ENCODE measurements at places on chromosomes 5 and 9.
A peak's percentile ranks its signal among the peaks of the same experiment; 100 is the strongest.

GRCh38 chr9:84024041-84024575 is 43.5 kb downstream of the RMI1 start:
- DNase-seq: no peak

GRCh38 chr5:29715167-29715566 is 1478.3 kb upstream of the CDH6 start:
- DNase-seq: no peak

GRCh38 chr9:27391040-27391895 is 94.3 kb upstream of the EQTN start:
- DNase-seq: no peak

- DNase-seq: no peak
Measured at GRCh38 chr5:78242001-78242400, 52.5 kb downstream of the AP3B1 start.

DNA sequence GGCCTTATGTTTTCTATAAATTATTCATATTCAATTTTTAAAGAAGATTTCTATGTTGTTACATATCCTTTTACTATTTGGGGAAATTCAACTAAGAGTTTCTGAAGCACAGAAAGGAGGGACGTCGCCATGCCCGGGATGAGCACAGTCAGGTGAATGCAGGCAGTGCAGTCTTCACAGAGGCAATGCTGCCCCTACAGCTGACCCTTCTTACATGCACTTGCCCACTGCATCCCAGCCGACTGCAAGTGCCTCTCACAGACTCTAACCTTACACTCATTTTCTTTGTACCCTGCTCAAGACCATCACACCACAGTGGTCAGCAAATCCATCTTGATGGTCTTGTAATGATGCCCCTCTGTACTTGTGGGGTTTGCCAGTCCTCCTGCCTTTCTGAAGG is 73.8 kb downstream of the SHC3 start:
- no peak for DNase-seq

DNA sequence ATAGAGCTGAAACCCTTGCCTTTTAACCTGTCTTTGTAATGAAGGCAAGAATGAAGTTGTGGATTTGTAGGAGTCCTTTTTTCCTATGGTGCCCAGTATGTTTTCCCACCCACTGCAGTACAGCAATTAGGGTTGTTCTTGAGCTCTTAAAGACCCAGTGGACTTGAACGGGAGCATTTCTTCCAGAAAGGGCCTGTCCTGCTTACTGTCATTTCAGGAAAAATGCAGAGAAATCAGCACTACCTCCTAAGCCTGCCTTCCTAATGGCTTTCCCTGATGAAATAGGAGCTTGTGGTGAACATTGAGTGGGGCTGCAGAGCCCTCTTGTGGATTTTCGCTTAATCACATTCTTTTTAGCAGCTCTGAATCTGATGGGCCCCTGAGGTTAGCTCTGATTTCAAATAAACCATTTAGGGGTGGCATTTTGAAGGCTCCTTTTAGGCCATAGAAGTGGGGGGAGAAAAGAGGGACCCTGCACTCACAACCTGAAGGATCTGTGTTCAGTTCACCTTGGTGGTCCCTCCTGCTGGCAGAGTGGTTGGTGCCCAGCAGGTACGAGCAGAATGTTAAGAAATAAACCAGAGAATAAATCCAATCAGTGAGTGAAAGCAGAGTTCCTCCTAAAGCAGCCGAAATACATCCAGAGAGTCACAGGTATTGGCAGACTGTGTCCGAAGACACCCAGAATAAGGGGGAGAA is 188.0 kb upstream of the KLF9 start:
- peak; percentile 81 for DNase-seq

GRCh38 chr5:97181856-97182545 is 1.0 kb downstream of the RIOK2 start:
- no peak for DNase-seq

GRCh38 chr5:14156290-14156649 is 13.1 kb downstream of the TRIO start:
- DNase-seq: no peak

DNA sequence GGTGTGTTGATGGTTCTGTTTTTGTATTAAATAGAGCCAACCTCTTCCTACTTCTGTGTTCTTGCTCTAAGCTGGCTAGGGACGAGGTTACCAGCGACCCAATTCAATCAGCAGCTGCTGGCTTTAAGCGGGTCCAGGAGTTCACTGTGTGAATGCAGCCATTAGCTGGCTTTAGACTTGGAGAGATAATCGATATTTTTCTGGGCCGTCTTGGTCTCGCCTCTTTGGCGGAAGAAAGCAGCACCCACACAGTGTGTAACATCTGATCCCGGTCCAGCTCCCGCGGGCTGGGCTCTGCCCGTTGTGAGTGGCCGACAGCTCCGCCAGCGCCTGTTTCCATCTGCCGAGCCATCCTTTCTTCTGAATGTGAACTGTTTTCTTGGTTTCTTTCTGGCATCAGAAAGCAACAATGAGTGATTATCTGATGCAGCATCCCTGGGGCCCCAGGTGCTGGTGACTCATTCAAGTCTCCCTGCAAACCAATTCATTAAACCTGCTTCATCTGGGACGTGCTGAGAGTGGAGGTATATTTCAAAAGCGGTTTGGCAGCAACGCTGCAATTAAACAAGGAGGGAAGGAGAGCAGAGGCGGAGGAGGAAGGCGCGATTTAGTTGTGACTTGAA is 90.8 kb upstream of the IRX4 start:
- no peak for DNase-seq

DNA sequence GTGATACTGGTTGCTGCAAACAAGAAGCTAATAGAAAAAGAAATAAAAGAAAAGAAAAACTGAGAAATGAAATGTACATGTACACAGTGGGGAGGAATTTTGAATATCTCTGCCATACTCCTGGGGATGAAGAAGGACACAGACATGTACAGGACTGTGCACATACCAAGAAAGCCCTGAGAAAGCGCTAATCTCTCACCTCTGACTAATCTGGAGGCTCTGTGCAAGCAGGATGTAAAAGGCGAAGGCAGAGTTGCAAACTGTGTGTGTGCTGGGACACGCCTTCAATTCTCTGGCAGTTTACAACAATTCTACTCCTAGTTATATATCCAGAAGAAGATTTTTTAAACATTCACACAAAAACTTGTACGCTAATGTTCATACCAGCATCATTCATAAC is 211.4 kb downstream of the KIAA0825 start:
- no peak for DNase-seq

GRCh38 chr5:147925020-147925419 is 18.7 kb upstream of the C5orf46 start:
- no peak for DNase-seq

DNA sequence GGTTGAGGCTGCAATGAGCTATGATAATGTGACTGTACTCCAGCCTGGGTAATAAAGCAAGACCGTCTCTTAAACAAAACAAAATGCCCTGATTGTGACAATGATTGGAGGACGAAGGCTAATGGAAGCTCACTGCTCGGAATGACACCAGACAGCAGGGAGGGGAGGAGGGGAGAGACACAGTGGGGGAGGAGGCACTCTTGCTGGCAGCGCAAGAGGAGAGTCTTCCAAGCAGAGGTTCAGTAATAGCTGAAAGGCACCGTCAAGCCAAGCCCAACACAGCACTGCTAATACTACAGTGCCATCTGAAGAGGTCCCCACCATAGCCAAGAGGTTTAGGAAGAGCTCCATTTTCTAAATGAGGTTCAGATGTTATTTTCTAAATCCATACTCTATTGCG is 102.3 kb downstream of the GLDC start:
- no peak for DNase-seq

GRCh38 chr5:41196197-41196596 is 17.1 kb downstream of the C6 start:
- DNase-seq: no peak

GRCh38 chr5:177309351-177310191 is 2.1 kb downstream of the MXD3 start:
- peak; percentile 56 for DNase-seq

GRCh38 chr9:118438810-118439209 is 734.6 kb downstream of the TLR4 start:
- DNase-seq: no peak

DNA sequence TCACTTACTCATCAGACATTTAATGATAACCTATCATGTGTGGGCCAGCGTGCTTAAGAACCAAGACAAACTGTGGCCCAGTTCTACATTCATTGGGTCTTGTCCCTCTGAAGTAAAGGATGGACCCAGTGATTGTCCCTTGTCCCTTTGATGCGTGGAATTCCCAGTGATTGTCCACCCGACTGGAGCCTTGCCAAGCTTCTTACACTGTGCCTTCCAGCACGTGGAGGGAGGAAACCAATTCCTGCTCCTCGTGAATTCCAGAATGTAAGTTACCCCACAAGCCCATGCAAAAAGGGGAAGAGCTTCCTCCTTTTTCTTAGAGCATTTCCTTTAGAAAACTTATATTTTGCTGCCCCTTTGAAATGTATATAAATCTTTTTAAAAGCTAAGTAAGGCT is 7.9 kb downstream of the CKMT2 start:
- DNase-seq: no peak

DNA sequence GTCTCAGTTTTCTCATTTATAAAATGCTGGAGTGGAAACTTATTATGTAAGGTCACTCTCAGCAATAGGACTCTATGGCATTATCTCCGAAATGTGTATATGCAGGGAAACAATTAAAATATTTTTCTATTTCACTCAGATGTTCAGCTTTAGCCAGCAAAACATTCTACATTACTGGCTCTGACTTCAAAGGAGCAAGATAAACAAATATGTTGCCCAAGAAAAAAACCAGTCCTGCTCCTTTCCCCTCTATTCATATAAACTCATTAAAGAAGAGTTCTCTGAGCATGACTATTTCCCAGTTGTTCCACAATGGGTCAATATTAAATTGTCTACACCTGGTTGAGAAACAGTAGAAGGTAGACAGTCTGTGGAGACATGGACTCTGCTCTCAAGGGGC is 155.0 kb downstream of the NPR3 start:
- no peak for DNase-seq

DNA sequence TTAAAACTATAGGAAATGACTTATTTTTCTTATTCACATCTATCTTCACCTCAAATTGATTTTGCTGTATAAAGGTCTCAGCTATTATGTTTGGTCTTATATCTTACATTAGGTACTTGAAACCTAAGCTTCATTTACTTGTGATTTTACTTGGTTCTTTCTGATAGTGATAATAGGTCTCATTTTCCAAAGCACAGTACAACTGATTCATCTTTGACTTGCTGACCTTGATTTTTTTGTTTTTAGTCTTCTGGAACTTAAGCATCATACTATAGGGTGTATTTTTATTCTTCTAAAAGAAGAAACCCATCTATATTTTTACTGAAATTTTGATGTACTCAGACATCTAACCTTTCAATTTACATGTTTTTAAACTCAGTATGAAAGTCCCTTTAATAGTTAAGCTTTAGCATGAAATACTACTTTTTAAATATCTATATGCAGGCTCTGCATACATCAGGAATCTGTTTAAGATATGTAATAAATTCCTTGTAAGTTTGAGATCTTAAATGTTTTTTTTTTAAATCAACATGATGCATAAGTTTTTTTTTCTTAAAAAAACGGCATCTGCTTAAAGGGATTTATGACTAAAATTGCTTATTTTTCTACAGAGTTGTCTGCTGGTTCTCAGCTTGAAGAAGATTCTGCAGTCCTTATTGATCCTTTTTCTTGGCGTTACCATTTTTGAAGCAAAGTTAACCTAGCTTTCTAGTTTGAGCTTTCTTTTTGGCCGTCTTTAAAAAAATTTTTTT is 13.3 kb downstream of the MATR3 start:
- no peak for DNase-seq

- DNase-seq: peak; percentile 84
Measured at GRCh38 chr5:138724470-138725146, 28.6 kb upstream of the CTNNA1 start.

DNA sequence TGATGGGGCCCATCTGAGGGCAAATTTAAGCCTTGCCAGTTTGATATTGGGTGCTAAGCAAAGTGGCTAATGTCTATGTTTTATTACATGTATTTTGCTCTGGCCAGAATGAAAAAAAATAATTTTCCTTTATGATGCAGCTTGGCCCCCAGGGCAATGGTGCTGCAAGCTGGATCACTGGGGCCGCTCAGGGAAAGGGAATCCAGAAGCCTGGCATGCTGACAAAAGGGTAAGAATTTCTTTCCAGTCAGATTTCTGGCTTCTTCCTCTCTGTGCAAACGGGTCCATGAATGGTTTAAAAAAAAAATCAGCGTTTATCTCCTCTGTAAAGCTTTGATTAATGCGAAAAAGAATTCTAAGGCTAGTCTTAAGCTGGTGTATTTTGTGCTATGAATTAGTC is 138.4 kb downstream of the MAPKAP1 start:
- no peak for DNase-seq

DNA sequence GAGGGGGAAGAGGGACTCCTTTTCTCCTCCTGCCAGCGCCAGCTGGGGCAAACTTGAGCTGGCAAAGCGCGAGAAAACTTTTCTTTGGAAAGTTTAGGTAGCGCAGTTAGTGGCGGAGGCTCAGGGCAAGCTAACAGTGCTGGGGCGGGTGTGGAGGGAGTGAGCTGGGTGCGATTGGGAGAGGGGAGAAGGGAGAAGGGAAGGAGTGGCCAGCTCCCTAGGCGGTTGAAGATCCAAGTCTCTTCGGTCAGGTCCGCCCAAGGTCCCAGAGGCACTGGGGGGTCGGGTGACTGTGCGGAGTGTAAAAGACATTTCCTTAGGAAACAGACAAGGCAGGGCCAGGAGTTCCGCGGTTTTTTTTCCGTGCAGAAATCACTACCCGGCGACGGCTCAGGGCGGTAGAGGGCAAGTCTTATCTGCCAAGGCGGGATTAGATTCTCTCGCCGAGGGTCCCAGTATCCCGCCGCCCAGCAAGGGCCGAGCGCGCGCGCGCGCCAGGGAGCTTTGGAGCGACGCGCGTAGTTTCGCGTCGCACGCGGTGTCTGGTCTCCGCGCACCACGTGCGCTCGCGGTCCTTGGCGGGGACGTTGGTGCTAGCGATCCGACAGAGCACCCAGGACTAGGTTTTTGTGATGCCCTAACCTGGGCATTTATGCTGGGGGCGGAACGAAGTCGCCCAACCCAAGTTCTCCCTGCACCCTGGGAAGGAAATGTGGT is 33.6 kb upstream of the NFIB start:
- no peak for DNase-seq

DNA sequence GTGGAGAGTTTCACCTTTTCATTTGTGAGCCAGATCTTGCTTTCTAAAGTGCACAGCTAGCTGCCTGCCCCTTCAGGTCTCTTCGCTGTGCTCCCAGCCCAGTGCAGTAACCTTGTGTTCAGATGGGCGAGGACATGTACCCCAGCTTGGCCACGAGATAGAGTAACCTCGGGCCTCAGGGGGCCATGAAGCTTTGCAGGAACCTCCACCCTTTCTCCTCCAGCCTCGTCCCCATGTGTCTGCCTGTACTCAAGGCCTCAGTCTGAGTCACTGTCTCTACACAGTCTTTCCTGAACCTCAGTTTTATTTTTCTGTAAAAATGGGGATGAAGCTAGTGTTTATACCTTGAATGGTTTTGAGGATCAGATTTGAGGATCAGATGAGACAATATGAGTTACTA is 37.9 kb downstream of the ERGIC1 start:
- DNase-seq: no peak

DNA sequence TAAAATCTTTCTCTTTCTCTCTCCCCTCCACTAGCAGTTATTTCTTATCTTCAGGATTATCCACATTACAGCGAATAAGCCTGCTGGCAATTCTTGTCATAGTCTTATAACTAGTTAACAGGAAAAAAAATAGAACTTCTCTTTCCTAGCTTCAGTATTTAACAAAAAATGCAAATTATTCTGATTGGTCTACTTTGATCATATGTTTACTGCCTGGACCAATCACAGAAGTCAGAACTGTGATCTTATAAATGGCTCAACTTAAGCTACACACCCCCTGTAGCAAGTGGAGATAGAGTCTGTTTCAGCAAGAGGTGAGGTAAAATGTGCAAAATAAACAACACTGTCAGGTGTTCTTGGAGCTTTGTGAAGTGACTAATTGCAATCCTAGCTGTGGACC is 389.4 kb upstream of the TUSC1 start:
- DNase-seq: no peak

GRCh38 chr9:17793713-17794622 is 215.1 kb downstream of the SH3GL2 start:
- no peak for DNase-seq

Measured in suppressor macrophage (primary cell).